ENCODE measurements at places on chromosomes 16 and 17. TPM values are rescaled to one million over a fixed set of nuclear protein-coding genes. Genes with fewer than 3 reads are reported as not detected.

UBFD1 gene
- total RNA-seq: 67.1 TPM

C17orf67 gene
- 3.3 TPM for total RNA-seq

SLC25A11 gene
- 62.0 TPM for total RNA-seq

HBM gene
- not detected for total RNA-seq

RABEP1 gene
- 27.6 TPM for total RNA-seq

TP53TG3F gene
- total RNA-seq: not detected

GRIN2A gene
- total RNA-seq: 0.67 TPM

GALR2 gene
- not detected for total RNA-seq

CACNG1 gene
- total RNA-seq: not detected

EVI2B gene
- total RNA-seq: 7.1 TPM

PERCC1 gene
- total RNA-seq: not detected

ZACN gene
- not detected for total RNA-seq

RBFOX1 gene
- not detected for total RNA-seq

LGALS9 gene
- 159 TPM for total RNA-seq

CCL17 gene
- total RNA-seq: not detected

Measured in mammary microvascular endothelial cell (primary cell).